ENCODE measurements at places on chromosomes 5 and 9.
A peak's percentile ranks its signal among the peaks of the same experiment; 100 is the strongest.

DNA sequence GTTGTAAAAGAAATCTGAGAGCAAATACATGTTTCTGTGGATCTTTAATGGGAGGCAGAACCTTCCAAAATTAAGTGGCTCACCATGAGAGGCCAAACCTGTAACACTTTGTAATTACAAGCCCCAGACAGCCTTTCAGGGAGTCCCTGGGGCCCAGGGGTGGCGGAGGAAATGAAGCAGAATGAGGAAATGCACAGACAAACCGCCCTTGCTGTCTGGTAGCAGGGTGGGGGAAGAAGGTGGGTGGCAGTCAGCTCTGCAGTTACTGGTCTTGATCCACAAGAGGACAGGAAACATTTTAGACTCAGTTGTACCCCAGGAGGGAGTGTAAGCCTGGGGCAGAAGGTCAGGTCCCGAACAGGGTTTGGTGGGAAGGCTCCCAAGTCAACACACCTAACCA, 6.5 kb downstream of the ARL14EPL start:
- no peak for DNase-seq

- DNase-seq = no peak
Observed at GRCh38 chr9:128627127-128627715, 29.4 kb downstream of the DYNC2I2 start.

GRCh38 chr5:120803282-120803681, 339.2 kb downstream of the PRR16 start:
- DNase-seq = no peak

DNA sequence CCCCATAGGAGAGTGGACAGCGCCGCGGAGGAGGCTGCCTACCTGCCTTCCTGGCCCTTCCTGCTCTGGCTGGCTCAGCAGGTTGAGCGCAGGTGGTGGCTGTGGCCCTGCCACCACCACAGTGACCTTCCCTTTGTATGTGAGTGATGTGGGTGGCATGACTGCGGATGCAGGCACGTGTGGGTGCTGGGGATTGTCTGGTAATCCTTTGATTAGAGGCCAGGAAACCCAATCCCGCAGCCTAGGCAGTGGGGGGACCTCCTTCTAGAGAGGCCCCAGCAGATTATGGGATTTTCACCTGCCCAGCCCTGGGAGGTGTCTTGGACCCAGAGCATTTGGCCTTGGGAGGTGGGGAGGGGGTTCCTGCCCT, 16.5 kb downstream of the RXRA start:
- no peak for DNase-seq

DNA sequence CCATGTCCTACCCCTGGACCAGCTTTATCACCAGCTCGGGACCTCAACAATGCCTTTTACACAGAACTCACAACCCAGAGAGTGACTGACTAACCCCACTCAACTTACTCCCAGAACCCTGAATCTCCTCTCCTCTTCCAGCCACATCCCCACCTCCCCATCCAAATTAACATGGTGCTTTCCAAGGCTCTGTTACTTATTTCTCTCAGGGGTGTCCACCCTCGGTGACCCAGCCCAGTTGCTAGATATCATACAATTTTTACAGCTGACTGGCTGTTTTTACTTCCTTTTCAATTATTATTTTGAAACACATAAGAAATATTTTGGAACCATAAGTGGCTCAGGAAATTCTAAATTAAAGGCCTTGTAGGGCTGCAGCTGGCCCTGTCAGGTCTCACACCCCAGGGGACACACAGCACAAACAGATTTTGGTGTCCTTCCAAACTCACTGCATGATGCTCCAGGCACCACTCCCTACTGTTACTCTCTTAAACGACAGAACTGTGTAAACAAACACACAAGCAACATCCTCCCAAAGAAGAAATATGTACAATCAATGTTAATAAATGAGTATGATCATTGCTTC, 180.6 kb downstream of the ADAMTS12 start:
- DNase-seq = no peak

GRCh38 chr9:121651295-121652020, at the start of gene DAB2IP:
Gene DAB2IP (plus strand): TSS chr9:121651634. CDS start chr9:121651776, 142 bp downstream.
- DNase-seq = peak; percentile 82

DNA sequence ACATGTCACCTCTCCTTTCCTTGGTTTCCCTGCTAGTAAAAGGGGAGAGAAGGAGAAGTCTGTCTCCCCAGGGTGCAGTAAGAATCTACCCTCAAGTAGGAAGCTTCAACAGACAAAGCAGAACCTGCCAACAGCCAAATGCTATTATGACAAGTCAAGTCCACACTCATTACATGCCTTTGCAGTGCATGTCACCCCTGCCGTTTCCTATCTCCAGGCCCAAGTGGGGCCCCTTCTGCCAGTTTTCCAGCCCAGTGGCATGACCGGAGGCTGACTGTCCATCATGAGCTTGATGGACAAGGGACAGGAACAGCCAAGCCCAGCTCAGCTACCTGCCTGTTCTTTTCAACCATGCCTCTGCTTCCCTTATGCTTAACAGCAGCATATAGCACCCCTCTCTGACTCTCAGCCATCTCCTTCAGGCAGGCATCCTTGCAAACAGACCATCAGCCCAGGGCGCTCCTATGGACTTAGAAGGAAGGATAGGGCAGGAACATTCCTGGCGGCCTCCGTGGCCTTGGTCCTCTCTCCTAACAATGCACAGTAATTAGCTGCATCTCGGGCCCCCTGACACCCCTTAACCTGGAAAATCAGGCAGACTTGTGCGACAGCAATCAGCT, 107.2 kb upstream of the RAD23B start:
- DNase-seq = no peak

- DNase-seq = no peak
Observed at GRCh38 chr5:40484495-40484894, 195.2 kb upstream of the PTGER4 start.

DNA sequence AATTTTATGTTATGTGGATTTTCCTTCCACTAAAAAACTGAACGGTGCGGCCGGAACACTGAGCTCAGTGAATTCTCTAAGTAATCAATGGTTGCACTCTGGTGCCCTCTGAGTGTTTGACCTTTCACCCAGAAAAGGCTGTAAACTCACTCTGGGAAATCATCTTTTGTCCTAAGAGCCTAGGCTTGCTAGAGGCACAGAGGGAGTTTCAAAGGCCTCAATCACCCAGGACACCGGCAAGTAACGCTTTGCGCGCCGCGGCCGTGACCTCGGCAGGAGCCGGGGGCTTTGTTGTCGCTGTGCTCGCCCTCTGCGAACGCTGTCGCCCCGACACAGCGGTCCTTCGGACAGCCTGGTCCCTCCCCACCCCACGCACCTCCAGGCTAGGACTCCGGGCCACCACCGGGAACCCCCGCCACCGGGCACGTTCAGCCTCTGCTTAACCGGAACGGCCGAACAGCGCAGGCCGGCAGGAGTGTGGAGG, 703 bp downstream of the ISCA1 start:
- no peak for DNase-seq

GRCh38 chr9:121115466-121115865, 40.7 kb downstream of the CNTRL start:
- DNase-seq = no peak

GRCh38 chr5:167699432-167699831, 592.0 kb upstream of the WWC1 start:
- no peak for DNase-seq

GRCh38 chr5:149239917-149240316, 31.7 kb upstream of the AFAP1L1 start:
- DNase-seq = no peak

GRCh38 chr5:177535125-177535524, 18.4 kb upstream of the DDX41 start:
- no peak for DNase-seq

DNA sequence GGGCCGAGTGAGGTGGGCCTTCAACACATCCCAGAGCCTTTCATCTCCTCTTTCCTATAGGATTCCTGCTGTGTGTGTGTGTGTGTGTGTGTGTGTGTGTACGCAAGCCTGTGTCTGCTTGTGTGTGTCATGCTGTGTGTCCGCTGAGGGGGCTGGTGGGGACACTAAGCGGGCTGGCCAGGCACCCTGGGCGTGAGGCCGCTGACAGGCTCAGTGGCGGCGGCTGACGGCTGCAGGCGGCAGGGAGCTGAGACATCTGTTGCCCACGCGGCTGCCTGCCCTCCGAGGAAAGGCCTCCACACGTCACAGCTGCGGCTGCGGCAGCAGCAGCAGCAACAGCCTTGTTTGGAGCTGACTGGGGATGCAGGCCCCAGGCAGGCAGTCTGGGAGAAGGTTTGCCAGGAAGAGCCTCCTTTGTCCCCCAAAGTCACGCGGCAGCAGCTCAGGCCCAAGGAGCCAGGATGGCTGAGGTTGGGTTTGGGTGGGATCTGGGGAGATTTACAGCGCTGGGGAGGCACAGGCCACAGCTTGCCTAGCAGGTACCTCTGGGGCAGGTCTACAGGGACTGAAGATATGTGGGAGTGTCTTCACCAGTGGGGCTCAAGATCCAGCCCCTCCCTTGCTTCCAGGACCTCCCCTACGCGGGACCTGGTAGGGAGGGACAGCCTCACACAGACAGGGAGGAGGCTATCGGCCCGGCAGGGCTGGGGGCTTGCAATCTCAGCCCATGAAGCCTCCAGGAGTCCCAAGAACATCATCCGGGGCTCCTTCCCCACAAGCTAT, 1.8 kb downstream of the PDLIM4 start:
- peak; percentile 84 for DNase-seq

DNA sequence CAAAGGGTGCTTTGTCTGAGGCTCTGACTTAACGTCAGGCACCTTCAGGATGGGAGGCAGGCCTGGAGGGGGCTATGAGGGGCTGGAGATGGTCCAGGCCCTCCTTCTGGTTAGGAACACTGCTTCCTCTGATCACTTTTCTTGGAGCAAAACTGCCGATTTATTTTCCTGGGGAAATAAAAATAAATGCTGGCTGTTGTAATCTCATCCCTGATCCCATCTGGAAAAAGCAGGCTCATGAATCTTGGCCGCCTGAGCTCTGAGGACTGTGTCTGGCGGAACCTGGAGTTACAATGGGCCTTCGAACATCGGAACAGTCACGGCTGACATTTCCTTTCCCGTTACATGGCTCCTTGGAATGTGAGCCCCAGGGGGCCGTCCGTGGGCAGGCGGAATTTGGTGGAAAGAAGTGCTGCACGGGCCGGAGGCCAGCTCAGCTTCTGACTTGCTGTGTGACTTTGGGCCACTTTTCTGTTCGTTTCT, 157.8 kb downstream of the RGS3 start:
- DNase-seq = peak; percentile 86

GRCh38 chr9:35972093-35972492, 14.1 kb upstream of the OR2S2 start:
- no peak for DNase-seq

GRCh38 chr5:160525471-160526261, 104.0 kb downstream of the PTTG1 start:
- no peak for DNase-seq

DNA sequence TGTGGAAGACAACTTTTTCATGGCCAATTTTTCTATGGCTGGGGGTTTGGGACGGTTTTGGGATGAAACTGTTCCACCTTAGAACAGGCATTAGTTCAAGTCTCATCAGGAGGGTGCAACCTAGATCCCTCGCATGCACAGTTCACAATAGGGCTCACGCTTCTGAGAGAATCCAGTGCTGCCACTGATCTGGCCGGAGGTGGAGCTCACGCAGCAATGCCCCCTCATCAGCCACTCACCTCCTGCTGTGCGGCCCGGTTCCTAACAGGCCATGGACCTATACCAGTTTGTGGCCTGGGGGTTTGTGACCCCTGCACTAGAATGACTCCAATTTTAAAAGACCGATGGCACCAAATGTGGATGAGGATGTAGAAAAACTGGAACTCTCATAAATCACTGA, 127.2 kb upstream of the IER5L start:
- no peak for DNase-seq

- DNase-seq = no peak
Observed at GRCh38 chr5:35198075-35198474, 32.2 kb downstream of the PRLR start.

DNA sequence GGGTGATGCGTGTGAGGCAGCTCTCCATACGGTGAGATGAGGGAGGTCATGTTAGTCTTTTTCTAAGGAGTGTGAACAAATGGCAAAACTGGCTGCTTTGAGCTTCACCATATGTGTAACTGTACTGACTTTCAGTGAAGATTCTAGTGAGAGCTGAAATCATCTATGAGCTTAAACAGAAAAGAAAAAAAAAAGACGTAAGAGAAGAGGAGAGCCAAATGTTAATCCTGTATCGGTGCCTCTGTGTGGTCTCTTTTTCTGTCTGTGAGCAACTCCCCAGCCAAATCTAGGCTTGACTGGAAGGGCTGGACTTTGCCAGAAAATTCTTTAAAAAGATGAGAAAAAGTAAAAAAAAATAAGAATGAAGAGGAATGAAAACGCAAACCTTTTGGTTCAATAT, 209.7 kb upstream of the TUT7 start:
- DNase-seq = no peak

DNA sequence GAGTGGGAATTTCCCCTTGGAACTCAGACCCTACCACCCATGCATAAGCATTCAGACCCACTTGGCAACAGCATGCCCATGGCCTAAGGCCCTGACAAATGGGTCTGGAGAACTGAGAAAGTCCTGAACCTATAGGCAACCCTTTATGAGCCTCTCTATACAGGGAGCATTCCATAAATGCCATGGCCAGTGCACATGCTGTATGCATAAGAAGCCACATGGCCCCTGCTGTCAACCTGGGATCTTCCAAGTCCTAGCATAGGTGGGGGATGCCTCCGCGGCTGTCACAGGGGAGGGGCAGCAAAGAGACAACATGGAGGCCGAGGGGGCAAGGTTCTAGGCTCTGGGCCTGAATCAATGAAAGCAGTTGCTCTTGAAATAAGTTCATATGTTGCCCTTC, 8.2 kb upstream of the NIPAL4 start:
- DNase-seq = peak; percentile 46

GRCh38 chr5:540906-541538, 16.8 kb upstream of the SLC9A3 start:
- no peak for DNase-seq

DNA sequence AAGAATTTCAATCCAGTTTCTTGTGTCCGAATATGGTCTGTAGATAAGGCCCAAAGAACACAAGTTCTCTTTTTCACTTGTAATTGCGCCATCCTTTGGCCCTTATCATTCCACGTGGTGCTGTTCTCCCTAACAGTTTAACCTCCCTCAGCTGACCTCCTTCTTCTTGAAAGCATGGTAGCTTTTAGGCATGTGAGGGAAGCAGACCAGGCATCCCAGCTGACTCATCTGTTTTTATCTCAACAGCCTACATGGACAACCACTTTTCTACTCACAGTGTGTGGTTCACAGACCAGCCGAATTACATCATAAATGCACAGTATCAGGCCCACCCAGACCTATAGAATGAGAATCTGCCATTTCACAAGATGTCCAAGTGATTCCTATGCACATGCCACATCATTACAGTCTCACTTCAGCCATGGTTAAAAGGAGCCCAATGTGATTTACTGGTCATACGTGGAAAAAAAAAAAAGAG, 26.9 kb upstream of the PLIN2 start:
- DNase-seq = no peak

GRCh38 chr9:20289423-20290010, 332.8 kb downstream of the MLLT3 start:
- no peak for DNase-seq

DNA sequence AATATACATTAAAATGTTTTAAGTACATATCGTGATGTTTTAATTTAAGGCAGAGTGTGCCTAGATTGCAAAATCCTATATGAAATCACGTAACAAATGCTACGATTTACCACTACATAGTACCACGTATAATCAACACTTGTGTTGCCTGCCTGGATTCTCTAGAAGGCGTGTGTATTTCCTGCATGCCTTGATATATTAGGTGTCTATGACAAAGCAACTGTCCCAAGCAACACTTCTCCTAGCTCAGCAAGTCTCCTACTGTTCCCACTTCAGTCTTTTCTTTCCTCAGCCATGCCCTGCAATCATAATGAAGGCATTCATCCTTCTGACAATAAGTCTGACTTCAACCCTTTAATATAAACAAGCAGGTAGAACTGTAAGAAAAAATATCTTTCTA, 89.6 kb downstream of the PTPRD start:
- no peak for DNase-seq

Data from left forelimb (tissue), 1 donor.